NCI-H1930 (cell line): ENCODE measurements at places on chromosomes 12 and 14.

- no peak for DNase-seq
These were observed 3.6 kb downstream of the ABCD4 start for GRCh38 chr14:74299061-74299545.

DNA sequence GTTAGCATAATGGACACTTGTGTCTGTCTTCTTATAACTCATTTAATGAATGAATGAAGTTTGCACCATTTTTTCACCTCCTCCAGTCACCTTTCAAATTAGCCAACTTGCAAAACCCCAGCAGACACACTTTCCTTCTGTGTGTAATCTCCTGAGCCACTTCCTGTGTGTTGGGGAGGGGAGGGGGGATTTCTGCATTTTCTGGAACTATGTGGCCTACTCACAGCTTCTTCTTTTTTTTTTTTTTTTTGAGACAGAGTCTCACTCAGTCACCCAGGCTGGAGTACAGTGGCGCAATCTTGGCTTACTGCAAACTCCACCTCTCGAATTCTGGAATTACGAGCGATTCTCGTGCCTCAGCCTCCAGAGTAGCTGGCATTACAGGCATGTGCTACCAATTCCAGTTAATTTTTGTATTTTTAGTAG, 4.1 kb upstream of the SERPINA1 start:
- DNase-seq = no peak

DNA sequence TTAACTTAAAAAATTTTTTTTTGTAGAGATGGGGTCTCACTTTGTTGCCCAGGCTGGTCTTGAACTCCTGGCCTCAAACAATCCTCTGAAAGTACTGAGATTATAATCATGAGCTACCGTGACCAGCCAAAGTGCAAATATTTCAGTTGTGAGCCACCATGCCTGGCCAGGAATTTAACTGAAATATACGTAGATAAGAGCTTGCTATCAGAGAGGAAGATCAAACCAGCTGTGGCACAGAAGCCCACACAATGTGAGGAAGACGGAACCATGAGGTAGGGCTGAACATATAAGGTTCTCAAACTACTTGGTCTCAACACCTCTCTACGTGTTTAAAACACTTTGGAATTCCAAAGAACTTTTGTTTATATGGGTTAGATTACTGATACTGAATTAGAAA, 29.1 kb downstream of the ATG14 start:
- DNase-seq = no peak

GRCh38 chr12:127987199-127987901, 279.6 kb upstream of the TMEM132C start:
- DNase-seq = no peak

- DNase-seq = no peak
These were observed 262.3 kb upstream of the GRIP1 start for GRCh38 chr12:66941150-66941549.

- DNase-seq = no peak
These were observed 4.8 kb downstream of the SCNN1A start for GRCh38 chr12:6370576-6370935.
